Right cardiac atrium (tissue), 5 donors: ENCODE measurements at places on chromosomes 4 and X. TPM values are rescaled to one million over a fixed set of nuclear protein-coding genes. Genes with fewer than 3 reads are reported as not detected.

The TRIM75 gene
- total RNA-seq = not detected

GRCh38 chr4:40294339-40294738, 40.8 kb upstream of the CHRNA9 start:
- no peak for DNase-seq

DNA sequence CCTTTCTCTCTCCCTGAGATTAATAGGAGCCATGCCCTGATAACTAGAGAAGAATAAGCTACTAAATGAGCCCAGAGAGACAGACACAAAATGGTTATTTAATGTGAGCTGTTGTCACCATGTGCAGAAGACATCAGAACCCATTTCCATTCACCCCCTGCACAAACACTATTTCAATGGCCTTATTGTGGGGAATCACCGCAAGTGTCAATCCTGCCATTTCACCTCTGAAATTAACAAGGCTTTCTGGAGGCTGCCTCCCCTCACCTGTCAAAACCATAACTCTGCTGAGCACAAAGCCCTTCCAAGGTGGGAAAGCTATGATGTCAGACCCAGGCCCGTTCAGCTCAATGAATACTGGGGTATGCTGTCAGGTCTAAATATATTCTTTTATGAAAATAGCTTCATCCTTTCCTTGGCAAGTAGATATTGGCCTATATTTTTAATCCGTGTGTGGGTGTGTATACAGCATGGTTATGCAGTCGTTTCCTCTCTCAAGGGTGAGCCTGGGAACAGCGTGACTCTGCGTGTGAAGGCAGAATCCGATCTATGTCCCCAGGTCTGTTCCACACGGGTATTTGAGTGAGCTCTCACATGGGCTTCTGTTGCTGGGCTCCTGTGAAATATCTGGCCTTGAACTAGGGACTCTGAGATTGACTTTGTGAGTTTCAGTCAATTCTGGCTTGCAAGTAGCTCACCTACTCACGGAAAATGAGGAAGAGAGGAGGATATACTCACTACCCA, 266.3 kb downstream of the FBXW7 start:
- DNase-seq = no peak

The RRAGB gene
- 14.2 TPM for total RNA-seq

GRCh38 chr4:7351014-7351413, 83.7 kb downstream of the PSAPL1 start:
- no peak for DNase-seq

- DNase-seq = no peak
Measured at GRCh38 chrX:43718956-43719355, 62.9 kb downstream of the MAOA start.
